CD4-positive, alpha-beta T cell treated with Interleukin-12 subunit alpha and Interleukin-12 subunit beta, for 1 hour (primary cell): ENCODE measurements at places on chromosomes 1 and 21.

GRCh38 chr1:107669996-107670395, 295.0 kb downstream of the VAV3 start:
- no peak for DNase-seq

- DNase-seq = no peak
Observed at GRCh38 chr1:39317111-39317510, 112.6 kb downstream of the MACF1 start.

- no peak for DNase-seq
Observed at GRCh38 chr1:103416681-103417286, 108.7 kb upstream of the RNPC3 start.

- DNase-seq = no peak
Observed at GRCh38 chr21:38490411-38491020, 7.8 kb downstream of the ERG start.

DNA sequence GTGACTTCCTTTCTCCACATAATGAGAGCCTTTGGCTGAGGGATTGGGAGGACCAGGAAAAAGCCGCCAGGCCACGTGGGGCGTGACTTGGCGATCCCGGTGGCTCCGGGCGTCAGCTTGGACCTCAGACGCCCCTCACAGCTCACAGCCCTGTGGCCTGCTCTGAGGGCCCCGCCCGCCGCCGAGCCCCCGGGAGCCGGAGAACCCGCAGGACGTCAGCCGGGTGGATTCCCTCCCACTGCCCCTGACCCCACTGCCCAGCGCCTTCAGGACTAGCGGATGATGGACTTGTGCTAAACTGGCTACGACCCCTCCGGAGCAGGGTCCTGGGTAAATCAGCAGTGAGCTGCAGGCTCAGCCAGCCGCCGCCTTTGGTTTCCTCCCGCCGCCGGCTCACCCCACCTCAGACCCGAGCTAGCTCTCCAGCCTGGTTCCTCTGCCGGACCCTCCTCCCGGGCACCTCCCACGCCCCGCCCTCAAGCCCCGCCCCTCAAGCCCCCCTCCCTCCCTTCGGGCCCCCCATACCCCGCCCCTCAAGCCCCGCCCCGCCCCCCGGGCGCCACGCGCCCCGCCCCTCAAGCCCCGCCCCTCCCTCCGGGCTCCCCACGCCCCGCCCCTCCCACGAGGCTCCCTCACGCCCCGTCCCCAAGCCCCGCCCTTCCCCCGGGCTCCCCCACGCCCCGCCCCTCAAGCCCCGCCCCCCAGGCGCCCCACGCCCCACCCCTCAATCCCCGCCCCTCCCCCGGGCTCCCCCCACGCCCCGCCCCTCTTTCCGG, 10.0 kb upstream of the FAAP20 start:
- peak; percentile 79 for DNase-seq

DNA sequence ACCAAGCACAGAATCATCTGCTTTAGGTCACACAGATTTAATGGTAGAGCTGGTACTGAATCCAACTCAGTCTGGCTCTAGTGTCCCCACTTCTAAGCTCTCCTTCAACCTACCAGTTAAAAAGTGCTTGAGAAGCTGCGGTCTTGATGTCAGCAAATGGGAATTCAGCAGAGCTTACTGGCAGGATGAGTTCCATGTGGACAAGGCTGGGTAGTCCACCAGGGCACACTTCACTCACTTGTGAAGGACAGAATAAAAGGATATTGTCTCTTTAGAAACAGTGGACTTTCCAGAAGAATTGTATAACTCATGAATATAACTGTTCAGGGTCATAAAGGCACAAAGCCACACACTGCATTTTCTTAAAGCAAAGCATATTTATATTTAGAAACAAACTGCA, 35.1 kb upstream of the GUCA2B start:
- DNase-seq = no peak

DNA sequence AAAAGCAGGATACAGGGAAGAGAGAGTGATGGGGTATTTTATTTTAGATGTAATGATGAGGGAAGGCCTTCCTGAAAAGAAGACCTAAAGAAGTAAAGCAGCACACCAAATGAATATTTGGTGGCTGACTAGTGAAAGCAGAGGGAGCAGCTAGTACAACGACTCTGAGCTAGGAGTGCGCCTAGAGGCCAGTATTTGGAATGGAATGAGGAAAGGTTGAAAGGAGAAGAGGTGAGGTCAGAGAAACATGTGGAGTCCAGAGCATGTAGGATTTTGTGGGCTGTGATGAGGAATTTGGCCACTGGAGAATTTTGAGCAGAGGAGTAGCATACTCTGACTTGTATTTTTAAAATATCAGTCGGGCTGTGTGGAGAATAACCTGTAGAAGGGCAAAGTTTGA, 11.8 kb upstream of the RPL5 start:
- no peak for DNase-seq

GRCh38 chr21:16956824-16957223, 556.0 kb upstream of the CXADR start:
- no peak for DNase-seq

DNA sequence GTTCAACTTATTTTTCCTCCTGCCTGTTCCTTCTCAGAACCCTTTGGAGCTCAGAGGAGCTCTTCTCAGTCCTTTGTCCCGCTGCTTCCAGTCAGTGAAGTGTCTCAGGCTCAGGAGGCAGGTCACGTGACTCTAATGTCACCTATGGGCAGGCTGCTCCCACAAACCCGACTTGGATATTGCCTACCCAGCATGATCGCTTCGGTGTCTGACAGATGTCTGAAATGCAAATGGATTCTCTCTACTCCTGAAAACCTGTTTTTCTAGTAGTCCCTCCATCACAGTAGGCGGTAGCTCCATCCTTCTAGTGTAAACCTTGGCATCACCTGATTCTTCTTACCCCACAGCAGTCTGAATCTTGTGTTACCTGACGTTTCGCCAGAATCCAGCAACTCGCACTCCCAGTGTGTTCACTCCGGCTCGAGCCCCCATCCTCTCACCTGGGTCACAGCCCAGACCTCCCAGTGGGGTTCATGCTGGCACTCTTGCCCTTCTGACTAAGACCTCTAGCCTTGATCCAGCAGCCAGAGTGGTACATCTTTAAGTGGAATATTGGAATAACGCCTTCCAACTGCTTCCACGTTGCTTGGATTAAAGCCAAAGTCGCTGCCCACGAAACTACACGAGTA, 5.4 kb downstream of the PADI6 start:
- DNase-seq = no peak

GRCh38 chr1:87212431-87213134, 116.1 kb upstream of the LMO4 start:
- no peak for DNase-seq

GRCh38 chr1:212966616-212967015, 16.3 kb downstream of the VASH2 start:
- no peak for DNase-seq

DNA sequence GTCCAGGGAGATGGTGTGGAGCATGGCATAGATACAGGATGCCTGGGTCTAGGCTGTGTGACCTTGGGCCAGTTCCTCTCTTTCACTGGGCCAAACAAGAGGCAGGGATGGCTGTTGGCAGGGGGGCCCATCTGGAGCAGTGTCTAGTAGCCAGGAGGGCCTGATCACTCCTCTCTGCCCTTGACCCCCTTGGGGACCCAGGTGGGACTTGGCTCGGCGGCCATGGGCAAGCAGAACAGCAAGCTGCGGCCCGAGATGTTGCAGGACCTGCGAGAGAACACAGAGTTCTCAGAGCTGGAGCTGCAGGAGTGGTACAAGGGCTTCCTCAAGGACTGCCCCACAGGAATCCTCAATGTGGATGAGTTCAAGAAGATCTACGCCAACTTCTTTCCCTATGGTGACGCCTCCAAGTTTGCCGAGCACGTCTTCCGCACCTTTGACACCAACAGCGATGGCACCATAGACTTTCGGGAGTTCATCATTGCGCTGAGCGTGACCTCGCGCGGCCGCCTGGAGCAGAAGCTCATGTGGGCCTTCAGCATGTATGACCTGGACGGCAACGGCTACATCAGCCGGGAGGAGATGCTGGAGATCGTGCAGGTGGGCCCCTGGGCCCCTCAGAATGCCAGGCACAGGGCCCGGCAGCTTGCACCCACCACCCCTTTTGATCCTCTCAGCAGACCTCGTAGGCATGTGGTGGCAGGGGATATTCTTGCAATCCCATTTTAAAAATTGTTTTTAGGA, 2.6 kb downstream of the HPCA start:
- no peak for DNase-seq

DNA sequence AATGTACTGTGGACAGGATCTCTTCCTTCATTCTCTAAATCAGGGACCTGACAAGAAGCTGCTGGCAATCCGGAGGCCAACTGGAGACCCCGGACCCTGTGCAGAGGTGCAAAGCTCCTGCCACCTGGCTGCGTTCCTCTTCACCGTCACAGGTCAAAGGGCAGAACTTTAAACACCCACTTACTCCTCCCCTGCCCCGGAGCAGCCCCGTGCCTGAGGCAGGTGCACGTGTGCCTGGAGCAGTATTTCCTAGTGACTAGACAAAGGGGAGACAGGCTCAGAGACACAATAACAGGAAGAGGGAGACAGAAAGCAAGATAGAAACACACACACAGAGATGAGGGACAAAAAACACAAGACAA, 6.6 kb upstream of the PIGC start:
- no peak for DNase-seq

DNA sequence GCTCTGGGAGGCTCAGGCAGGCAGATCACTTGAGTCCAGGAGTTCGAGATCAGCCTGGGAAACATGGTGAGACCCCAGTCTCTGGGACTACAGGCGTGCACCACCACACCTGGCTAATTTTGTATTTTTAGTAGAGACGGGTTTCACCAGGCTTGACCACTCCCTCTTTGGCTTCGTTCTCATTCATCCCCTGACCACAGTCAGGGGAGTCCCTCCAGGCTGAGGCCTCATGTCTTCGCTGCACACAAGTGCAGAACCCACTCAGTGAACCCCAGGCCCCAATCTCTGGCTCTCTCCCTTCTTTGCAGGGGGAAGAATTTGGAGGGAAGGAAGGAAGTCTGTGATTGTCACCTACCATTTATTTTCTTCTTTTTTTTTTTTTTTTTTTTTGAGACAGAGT, 9.2 kb upstream of the RPS6KA1 start:
- DNase-seq = no peak

GRCh38 chr1:63756839-63757238, 17.0 kb upstream of the ROR1 start:
- no peak for DNase-seq

DNA sequence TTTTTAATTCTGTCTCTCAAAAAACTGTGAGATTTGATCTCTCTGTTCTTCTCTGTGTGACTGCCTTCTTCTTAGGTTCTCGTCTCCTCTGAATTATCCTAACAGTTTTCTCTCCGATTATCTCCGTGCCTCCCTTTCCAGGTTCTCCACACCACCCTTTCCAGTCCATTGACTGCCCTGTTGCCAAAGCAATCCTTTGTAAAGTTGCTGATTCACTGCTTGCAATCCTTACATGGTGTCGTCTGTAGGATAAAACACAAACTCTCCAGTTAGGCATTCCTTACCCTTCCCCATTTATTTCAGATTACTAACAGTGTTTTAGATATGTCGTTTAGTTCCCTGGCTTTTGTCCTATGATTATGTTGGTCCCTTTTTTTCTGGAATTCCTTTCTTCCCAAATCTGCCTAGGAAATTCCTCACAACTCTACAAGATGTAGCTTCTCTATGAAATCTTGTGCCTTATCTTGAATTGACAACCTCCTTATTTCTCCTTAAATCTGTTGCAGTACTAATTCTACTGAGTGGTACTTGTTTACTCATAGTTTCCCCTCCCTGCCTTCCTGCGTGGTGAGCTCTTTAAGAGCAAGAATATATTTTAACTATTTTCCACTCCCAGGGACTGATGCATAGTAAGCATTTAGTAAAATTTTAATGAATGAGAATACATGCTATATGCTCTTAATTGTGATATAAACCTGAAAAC, 22.3 kb downstream of the RCOR3 start:
- no peak for DNase-seq

- no peak for DNase-seq
Observed at GRCh38 chr1:96641282-96641681, 80.3 kb upstream of the PTBP2 start.

DNA sequence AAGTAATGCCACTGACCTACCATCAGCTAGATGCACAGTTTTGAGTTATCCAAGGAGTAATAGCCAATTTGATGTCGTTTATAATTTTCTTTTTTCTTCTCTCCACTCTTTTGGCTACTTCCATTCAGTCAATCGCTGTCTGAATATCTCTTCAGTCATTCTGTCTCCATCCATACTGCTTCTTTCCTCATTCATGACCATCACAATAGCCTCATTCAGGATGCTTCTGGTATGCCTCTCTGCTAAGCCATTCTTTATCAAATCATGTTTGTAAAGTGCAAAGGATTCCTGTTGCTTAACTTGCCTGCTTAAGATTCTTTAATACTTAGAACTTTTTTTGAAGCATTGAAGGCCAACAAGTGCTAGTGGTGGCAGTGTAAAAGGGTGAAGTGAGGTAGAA, 20.2 kb downstream of the TYW3 start:
- no peak for DNase-seq

GRCh38 chr1:20717452-20718342, at the start of gene KIF17:
Gene KIF17 (minus strand): TSS chr1:20718007. CDS start chr1:20717706, 301 bp downstream.
- DNase-seq = peak; percentile 78

- DNase-seq = no peak
Observed at GRCh38 chr1:92230736-92231135, 13.0 kb downstream of the C1orf146 start.

DNA sequence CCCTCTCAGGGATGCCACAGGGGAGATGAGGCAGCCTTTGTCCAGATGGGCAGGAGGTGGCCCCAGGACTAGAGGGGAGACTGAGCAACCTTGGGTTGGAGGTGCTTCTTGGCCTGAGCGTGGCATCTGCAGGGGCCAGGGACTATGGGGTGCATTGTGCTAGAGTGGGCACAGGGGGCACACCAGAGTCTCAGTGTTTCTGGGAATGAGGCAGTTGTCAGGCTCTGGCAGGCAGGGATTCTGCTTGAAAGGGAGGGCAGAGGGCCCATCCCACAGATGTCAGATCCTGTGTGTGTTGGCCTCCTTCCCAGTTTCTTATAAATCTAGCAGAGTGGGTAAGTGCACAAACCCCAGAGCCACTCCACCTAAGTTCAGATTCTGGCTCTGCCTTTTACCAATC, 13.7 kb downstream of the LGR6 start:
- DNase-seq = no peak

DNA sequence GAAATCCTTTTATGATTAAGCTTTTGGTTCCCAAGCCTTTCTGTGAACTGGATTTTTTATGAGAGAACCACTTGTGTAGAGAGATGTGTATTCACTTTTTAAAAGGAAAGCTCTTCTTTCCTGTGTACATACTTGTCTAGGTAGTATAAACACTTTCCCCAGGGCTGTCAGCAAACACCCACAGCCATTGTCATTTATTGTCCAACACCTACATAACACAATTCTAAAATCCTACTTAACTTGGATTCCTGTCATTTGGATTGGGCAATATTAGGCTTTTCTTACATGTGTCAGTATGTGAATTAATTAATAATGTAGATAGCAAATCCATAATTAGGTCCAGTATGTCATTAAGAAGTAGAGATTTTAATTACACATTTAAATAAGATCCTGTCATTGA, 12.3 kb downstream of the DDX20 start:
- no peak for DNase-seq

DNA sequence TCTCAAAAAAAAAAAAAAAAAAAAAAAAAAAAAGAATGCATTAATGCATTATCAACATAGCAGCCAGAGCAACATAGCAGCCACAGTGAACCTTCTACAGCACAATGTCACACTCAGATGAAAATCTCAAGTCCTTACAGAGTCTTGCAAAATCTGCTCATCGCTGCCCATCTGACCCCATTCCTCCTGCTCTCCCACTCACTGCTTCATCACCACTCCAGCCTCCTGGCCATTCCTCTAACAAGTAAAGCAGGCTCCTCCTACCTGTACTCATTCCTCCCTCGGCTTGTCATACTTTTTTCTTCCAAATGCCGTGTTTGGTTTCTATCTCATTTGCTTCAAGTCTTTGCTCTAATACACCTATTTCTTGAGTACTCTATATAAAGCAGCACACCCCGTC, 29.5 kb downstream of the BRINP2 start:
- no peak for DNase-seq
